ENCODE measurements at places on chromosomes 2 and 18.

- no peak for DNase-seq
Observed at GRCh38 chr2:80459028-80459427, 154.5 kb upstream of the LRRTM1 start.

GRCh38 chr2:74806920-74807319 is 27.0 kb upstream of the HK2 start:
- no peak for DNase-seq

- no peak for DNase-seq
Observed at GRCh38 chr2:88235987-88236386, 65.8 kb downstream of the THNSL2 start.

- no peak for DNase-seq
Observed at GRCh38 chr2:66522611-66523376, 87.9 kb downstream of the MEIS1 start.

DNA sequence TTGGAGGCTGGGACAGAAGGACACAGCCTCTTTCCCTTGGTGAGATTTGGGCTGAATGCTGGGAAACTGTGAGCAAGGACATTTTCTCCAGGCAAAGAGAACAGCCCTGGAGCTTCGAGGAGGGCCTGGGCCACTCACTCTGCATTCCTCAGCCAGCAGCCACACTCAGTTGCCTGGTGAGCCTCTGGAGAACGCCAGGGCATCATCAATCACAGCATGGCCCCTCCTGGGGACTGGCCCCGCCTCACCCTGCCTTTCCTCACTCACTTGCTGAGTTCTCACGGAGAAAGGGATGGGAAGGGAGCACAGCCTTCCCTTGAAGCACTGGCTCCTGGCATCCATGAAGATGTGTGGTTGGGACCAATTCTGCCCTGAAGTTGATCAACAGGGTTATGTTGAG is 55.0 kb downstream of the APOB start:
- DNase-seq: no peak

GRCh38 chr2:127641133-127641532 is 4.8 kb upstream of the GPR17 start:
- no peak for DNase-seq

- DNase-seq: peak; percentile 66
Observed at GRCh38 chr2:223598994-223599639, 3.0 kb downstream of the SCG2 start.

GRCh38 chr18:68822926-68823325 is 25.0 kb downstream of the CCDC102B start:
- DNase-seq: no peak

DNA sequence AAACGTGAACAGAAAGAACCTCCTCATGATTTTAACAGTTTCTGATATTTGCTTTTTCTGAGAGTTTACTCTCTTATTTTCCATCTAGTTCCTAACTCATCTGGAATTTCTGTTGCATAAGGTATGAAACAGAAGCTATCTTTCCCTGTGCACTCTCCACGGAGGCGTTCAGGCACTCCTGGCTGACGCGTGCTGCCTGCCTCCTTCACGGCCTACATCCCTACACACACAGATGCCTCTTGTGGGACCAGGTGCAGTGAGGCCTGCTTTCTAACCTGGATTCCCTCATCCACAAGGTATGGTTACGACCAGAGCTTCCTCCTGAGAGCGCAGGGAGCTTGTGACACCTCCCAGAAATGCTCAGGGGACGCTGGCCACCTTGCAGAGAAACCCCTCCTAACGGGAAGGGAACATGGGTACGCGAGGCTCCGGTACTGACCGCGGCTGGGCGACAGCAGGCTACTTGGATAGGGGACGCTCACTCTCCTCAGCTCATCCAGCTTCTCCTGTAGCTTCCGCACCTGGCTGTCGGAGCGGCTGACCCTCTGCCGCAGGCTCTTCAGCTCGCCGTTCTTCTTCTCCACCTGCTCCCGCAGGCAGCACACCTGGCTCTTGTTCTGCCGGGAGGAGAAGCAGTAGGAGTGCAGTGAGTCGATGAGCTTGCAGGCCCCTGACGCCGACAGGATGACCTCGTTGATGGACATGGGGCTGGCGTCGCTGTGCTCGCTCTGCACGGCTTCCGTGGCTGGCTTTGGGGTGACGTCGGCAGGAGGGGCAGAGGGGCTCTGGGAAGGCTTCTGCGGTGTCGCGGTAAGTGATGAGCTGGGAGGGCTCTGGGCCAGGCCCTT is 4.3 kb downstream of the THAP4 start:
- no peak for DNase-seq
